ENCODE measurements at places on chromosomes 16 and 17.

- DNase-seq = no peak
Observed at GRCh38 chr17:50660887-50661345, 26.2 kb downstream of the ABCC3 start.

DNA sequence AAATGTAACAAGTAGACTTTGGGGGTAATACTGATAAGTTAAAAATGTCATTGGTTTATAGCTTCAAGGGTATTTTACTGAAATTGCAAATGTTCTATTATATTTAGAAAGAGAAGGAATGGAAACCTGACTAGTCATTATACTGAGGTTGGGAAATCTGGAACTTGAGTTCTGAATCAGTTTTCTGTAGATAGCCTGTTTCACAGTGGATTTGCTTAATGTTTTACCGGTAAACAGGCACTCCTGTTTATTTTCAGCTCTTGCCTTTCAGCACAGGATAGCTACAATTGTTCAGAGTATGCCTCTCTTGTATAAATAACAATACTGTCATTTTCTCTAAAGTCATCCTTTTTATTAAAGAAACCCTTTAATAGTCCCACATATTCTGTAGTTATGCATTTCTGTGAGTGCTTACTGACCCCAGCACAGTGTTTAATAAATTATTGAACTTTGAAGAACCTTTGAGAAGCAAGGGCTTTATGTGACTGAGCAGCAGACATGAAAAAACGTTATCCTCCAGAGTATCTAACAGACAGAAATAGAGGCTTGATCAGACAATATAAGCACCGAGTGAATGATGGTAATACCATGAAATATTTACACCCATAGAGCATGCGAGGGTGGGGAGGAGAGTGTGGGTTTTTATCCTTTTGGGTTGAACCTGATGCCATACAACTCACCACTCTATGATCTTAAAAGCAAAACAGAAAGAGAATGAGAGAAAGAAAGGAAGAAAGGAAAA is 58.2 kb downstream of the FTO start:
- DNase-seq = no peak

DNA sequence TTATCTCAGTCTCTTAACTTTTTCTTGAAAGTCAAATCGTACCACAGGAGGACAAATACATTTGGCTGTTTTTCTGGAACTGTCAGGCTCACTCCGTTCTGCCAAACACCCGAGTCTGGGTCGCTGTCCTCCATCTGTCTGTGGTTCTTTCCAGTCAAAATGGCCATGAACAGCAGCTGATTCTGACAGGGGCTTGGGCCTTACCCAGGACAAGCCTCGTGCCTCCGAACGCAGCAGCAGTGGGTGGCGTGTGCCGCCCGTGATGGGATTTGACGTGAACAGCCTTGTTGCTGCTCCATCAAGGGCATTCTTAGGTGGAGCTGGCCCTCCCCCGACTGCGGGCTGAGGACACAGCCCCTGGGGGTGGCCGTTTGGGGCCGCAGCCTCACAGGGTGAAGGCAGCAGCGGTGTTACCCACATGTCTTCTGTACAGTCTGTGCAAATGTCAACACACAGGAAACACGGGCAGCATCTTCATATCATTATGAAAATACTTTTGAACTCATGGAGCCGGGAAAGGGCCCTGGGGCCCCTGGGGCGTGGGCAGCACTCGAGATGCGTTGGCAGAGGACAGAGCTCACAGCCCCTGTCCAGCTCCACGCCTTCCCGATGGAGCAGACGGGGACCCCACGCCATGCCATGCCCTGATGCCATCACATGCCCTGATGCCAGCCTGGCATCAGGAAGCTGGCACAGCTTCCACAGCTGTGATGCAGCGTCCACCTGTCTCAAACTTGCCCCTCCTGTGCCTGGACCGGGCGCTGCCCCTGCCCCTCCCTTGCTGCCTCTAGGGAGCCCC is 8.6 kb upstream of the ACSF3 start:
- DNase-seq = no peak

- no peak for DNase-seq
Observed at GRCh38 chr16:9846362-9847099, 335.7 kb downstream of the GRIN2A start.

- DNase-seq = no peak
Observed at GRCh38 chr16:66581246-66581952, 2.1 kb downstream of the CMTM2 start.

DNA sequence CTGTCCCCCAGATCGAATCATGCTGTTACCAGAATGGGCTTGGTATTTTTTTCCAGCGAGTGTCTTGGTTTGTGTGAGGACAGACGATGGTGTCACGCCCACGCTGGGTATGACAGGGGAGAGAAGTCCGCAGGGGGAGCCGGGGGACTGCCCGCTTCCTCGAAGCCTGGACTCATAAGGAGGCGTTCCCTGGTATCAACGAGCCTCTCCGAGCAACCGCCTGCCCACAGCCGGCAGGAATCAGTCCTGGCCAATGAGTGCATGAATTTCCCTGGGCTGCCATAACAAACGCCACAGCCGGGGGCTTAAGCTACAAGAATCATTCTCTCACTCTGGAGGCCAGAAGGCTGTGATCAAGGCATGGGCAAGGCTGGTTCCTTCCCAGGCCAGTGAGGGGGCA is 26.1 kb upstream of the JPH3 start:
- no peak for DNase-seq

DNA sequence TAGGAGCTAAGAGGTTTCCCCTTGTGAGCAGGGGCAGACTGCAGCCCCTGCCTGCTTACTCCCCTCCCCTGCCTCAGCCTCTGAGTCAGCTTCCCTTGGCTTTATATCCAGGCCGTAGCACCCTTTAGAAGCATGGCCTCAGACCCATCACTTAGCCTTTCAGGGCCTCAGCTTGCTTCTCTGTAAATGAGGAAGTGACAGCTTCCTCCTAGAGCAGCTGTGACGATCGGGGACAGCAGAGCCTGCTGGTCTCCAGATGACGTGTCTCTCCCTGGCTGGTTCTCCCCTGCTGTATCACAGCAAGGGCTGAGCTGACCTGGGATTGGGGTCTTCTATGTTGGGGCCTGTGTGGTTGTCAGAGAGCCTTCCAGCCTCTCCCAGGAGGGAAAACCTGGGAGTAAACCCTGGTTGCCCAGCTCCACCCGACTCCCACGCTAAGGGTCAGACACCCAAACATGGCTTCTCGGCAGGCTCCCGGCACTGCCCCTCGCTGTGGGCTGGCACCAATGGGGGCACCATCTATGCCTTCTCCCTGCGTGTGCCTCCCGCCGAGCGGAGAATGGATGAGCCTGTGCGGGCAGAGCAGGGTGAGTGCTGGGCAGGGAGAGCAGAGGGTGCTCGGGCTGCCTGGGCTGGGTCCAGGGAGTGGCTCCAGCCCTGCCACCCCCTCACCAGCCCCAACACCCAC is 16.3 kb upstream of the MYO15B start:
- DNase-seq = peak; percentile 43

Measured in eye (tissue), 1 donor.